ENCODE measurements at places on chromosomes 11 and 22.
A peak's percentile ranks its signal among the peaks of the same experiment; 100 is the strongest.

- DNase-seq, result no peak
Measured at GRCh38 chr11:65645710-65646109, 7.8 kb downstream of the SIPA1 start.

GRCh38 chr11:64176751-64177150, 9.2 kb upstream of the STIP1 start:
- no peak for DNase-seq

GRCh38 chr22:44351685-44352377, 39.1 kb upstream of the SHISAL1 start:
- DNase-seq, result peak; percentile 97

- DNase-seq, result no peak
Measured at GRCh38 chr11:10379022-10379421, 74.1 kb downstream of the ADM start.

GRCh38 chr11:76148231-76148630, 58.1 kb downstream of the WNT11 start:
- DNase-seq, result no peak
